NCI-H524 (cell line): ENCODE measurements at places on chromosomes 11 and 22.

DNA sequence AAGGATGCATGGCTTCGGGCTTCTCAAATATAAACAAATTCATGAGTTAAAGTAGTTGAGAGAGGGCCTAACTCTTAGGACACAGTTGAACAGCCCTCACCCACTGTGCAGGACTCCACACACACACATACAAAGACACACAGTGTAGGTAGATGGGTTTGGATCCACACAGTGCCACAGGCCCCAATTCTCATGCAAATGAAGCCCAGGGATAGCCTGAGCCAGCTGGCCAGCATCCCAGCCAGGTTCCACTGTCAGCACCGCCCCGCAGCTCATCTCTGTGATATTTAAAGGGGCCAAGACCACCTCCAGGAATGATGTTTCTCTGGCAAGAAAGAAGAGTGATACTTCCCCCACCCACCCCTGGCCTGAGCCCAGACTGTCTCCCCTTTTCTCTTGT, 11.7 kb downstream of the SLC35C1 start:
- DNase-seq: no peak

- peak; percentile 15 for DNase-seq
These were observed 54.7 kb downstream of the SMIM38 start for GRCh38 chr11:69210310-69211035.

DNA sequence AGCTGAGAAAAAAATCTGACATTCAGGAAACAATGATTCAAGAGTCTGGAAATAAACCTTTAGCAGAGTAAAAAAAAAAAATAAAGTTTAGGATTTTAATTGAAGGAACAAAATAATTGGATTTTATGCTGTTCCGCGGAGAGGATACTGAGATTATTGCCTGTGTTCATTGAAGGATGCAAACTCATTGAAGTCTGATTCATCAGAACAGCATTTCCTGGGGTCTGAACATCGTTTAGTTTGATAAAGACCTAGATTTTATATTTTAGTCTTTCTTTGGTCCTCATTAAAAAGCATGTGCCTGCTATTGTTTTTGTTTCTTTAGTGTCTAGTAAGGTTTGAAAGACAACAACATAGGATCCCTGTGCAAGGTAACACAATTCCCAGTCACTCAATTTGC, 4.5 kb downstream of the TLCD5 start:
- DNase-seq: no peak

- peak; percentile 60 for DNase-seq
These were observed at the start of gene OSBP2 for GRCh38 chr22:30694640-30695350. Gene OSBP2 (plus strand): TSS chr22:30694874. CDS start chr22:30694910, 36 bp downstream.

GRCh38 chr22:49090061-49090852, 737.4 kb downstream of the BRD1 start:
- DNase-seq: no peak

GRCh38 chr11:131683666-131684065, 313.3 kb downstream of the NTM start:
- DNase-seq: no peak

GRCh38 chr11:2533587-2534133, 88.9 kb downstream of the KCNQ1 start:
- DNase-seq: no peak
